Stimulated activated CD4-positive, alpha-beta T cell treated with anti-CD3 and anti-CD28 coated beads, Interleukin-1b, Interleukin-23, amount 100 ng/mL, for 24 hours (primary cell): ENCODE measurements at places on chromosomes 4 and X.

DNA sequence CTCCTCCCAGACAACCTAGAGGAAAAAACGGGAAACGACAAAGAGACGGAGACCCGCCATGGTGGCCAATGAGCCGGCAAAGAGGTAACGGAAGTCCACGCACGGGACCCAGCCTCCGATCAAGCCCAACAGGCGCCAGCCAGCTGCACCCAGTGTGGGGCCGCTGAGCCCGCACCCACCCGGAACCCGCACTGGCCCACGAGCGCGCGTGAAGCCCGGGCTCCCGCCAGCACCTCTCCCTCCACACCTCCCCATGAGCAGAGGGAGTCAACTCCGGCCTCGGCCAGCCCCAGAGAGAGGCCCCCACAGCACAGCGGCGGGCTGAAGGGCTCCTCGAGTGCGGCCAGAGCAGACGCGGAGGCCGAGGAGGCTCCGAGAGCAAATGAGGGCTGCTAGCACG lies 14.6 kb upstream of the FMR1 start:
- DNase-seq = no peak

- DNase-seq = no peak
Measured at GRCh38 chr4:75708218-75708691, 16.1 kb upstream of the USO1 start.

GRCh38 chr4:165542476-165542875 lies 163.7 kb downstream of the CPE start:
- DNase-seq = no peak

DNA sequence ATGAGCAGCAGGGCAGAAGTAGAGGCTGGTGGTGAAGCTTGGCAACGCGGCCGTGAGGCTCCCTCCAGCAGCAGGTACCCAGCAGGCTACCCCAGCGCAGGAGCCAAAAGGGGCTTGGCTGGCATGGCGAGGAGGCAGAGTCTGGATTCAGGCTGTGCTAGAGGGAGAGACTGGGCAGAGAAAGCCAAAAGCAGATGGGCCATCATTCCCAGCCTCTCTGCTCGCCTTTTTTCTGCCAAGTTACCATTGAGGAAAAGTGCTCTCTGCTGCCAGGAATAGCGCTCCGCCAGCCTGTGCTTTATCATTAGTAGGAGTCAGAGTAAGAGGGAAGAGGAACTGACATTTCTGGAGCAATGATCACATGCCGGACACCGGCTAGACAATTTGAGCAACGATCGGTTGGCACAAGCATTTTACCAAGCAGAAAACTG lies 28.7 kb upstream of the MAP3K15 start:
- no peak for DNase-seq

DNA sequence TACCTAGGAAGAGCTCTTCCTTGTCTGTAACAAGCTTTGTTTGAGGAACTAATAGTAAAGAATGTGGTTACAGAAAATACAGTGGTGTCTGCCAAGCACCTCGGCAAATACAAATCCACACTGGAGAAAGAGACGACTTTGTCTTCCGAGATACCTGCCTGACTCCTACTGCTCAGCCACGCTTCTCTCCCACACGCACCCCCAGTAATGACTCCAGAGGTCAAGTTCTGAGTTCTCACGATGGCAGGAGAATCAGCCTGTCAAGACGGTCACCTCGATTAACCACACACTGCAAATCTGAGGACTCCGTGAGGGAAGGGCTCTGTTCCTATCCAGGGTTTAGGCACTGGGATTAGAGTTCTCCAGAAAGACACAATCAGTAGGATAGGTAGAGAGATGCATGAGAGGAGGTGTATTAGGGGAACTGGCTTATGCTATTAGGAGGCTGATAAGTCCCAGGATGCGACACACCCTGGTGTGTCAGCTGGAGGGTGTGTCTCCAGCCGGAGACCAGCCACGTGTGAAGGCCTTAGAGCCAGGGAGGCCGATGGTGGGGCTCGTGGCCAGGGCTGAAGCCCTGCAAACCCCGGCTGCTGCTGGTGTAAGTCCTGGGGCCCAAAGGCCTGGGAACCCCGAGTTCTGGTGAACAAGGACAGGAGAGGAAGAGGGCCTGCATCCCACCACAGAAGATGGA lies 8.4 kb upstream of the TRIML2 start:
- no peak for DNase-seq
